Uterus (tissue), 4 donors: ENCODE measurements at places on chromosomes 5 and 9.

GRCh38 chr9:84230355-84231145, 110.0 kb downstream of the SLC28A3 start:
- DNase-seq: no peak
- no peaks in the 10 kb centered on the region for H3K36me3 ChIP-seq
- no peaks in the 10 kb centered on the region for H3K4me1 ChIP-seq
- no peak overlapping the region for H3K4me3 ChIP-seq
- no peaks in the 10 kb centered on the region for H3K27me3 ChIP-seq
- H3K27ac ChIP-seq: no peak overlapping the region

DNA sequence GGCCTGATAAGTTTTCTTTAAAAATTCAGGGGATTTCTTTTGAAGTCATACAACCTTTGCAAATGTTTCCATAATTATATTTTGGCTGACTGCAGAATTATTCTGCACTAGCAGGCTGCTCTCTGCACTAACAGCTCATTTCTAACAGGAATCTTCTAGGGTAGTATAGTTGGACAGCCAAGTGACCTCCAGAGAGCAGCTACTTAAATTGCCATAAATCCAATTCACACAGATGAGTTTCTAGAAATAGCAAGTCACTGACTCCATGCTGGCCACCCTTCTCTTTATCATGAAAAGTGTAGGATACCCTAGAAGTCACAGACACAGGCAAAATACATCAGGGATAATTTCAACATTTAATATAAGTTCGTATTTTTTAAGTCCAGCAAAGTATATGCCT, 110.9 kb upstream of the TARS1 start:
- no peak overlapping the region for H3K4me3 ChIP-seq
- no peak overlapping the region for H3K27ac ChIP-seq
- DNase-seq: no peak
- H3K36me3 ChIP-seq: no peaks in the 10 kb centered on the region
- H3K4me1 ChIP-seq: no peaks in the 10 kb centered on the region
- H3K27me3 ChIP-seq: no peaks in the 10 kb centered on the region

DNA sequence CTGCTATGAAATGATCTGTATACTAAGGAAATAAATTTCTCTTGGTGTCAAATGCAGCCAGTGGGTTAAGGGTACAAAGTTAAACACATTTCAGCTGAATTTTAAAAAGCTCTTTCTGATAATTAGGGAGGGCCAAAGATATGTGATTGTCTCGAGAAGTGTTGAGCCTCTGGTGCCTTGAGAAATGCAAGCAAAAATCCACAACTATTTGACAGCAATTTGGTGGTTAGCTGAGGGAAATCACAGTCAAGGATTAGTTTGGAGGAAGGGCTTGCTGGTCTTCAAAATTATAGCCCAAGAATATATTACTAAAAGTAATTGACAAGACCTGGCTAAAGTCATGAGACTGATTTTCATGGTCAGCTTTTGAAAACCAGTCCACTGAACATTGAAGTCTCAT, 255.7 kb upstream of the PPP1R2B start:
- H3K27ac ChIP-seq: no peak overlapping the region
- no peaks in the 10 kb centered on the region for H3K36me3 ChIP-seq
- H3K27me3 ChIP-seq: no peaks in the 10 kb centered on the region
- DNase-seq: no peak

DNA sequence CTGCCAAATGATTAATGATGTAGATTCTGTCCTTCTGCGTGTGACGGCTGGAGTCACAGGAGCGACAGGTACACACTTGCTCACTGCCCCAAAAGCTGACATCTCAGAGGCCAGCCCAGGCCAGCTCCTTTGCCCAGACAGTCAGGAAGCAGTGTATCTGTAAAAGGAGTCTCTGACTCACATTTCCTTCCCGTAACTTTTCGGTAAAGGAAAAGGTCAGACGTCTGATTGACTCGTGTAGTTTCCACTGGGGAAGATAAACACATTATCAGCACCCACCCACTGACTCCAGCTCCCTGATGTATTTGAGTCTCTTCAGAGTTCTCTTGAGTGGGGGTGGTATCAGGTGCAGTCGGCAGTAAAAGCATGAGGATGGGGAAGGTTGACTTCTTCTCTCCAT, 64.4 kb upstream of the WWC1 start:
- H3K36me3 ChIP-seq: no peaks in the 10 kb centered on the region
- H3K4me3 ChIP-seq: no peak overlapping the region
- no peaks in the 10 kb centered on the region for H3K4me1 ChIP-seq
- DNase-seq: no peak
- no peak overlapping the region for H3K27ac ChIP-seq
